Fibroblast of skin of scalp (primary cell): ENCODE measurements at places on chromosomes 13 and 19.

DNA sequence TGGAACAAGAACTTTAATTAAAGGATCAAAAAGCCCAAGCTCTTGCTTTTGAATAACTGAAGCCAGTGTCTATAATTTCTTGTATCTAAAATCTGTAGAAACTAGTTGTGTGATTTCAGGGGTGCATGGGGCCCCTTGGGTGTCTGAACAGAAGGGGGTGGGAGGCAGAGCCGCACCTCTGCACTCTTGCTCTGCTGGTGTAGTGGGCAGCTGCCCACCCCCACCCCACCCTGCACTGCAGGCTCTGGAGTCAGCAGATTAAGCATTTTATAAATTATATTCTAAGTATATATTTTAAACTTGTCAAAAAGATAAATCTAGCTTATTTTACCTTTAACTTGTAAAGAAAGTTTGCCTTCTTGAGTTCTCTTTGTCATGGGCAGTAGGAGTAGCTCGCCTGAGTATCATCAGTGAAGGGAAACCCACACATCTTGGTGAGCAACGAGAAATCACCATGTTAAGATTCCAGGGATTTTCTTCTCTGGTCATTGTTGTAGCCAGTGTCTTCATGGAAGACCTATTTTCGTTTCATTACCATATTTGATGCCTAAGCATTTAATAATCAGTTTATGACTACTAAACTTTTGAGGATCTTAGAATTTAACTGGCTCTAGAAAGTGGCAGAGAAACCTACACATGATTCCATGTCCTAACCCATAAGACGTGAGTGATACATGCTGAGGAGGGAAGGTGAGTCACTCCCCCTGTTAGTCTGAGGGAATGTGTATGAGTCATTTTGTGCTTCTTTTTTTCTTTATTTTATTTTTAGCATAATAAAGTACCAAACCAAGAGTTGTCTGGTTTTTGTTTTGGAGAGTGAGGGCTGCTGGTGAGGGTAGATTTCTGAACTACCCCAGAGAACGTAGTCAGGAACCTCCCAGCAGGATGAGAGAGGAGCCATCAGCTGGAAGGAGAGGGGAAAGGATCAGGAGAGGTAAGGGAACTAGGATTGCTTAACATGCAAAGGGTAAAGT is 7.7 kb downstream of the UBE2L5 start:
- peak; percentile 89 for DNase-seq

DNA sequence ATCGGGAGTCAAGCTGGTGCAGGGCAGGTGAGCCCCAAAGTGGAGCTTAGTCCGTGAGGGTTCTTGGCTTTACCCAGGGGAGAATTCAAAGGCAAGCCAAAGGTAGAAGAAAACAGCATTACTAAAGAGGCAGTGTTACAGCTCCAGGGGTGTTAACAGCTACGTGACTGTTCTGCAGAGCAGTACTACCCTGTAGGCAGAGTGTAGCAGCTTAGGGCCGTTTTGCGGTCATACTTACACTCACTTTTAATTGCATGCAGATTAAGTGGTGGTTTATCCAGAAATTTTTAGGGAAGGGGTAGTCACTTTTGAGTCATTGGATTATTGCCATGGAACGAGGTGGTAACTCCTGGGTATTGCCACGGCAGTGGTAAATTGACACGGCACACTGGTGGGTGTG is 482.2 kb downstream of the SLITRK5 start:
- DNase-seq = no peak

DNA sequence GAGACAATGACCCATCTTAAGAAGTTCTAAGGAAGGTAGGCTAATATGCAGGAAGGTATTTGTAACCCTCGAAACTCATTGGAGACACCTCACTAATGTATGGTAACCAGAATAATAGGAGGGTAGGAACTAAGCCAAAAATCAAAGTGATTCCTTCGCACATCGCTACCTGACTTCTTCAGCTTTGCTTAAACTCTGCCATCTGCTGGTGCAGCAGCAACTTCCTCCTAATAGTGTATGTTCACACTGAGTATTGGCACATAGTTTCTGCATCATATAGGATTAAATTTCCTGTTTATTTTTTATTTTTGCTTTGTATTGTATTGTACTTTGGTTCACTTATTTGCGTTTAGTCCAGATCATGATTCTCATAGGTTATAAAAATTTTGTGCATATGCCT is 676.2 kb downstream of the GPC5 start:
- peak; percentile 2 for DNase-seq

DNA sequence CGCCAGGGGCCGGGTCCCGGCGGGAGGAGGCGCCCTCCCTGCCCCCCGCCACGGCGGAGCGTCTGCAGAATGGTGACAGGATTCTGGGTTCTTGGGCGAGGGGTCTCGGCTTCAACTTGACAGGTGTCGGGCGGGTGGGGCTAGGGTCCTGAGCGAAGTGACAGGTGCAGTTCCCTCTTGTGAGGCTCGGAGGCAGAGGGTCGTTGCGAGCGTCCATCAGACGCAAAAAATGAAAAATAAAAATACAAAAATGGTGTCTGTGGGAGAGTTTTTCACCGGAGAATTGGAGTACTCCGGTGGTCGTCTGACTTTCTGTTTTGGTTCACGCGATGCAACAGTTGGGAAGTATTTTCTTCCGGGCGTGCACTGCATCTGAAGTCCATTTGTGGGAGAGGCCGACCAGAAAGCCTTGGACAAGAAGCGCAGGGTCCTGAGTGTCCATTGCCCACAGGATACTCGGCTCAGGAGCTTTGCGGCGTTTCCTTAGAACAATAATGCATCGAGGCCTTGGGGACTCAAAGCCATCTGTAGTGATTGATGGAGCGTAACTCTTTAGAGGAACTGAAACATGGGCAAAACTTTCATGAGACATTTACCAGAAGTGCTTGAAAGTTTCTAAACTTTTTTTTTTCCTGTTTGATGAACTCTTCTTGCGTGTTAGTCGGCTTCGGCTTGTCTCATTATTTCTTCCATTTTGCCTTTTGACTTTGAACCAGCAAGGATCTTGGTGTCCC is 759 bp downstream of the RB1 start:
- peak; percentile 47 for DNase-seq

DNA sequence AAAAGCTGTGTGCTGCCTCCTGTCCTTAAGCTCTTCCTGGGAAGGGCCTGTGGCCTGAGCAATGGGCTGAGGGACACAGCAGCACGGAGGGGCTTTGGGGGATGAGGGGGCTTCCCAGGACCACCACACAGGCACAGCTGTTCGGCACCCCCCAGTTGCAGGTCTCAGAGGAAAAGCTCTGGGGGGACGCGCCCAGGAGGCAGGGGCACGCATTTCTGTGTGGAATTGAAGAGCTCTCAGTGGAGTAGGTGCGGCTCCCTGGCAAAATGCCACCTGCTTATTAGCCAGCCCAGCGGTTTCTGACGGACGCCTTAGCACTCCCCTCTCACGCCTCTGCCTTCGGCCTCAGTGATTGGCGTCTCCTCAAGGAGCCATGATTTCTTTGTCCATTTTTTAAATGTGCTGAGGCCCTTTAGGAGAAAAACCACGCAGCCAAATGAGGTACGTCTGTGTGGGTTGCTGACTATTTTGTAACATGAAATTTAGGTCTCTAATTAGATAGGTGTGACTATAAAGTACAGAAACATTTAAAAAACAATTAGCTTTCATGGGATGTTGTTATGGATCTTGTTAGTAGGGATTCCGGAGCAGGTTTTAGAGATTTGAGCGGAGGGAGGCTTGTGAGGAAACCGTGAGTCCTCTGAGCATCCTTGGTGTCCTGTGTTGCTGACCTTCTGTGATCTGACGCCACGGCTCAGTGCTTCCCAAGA is 4.0 kb downstream of the MCF2L start:
- no peak for DNase-seq

GRCh38 chr13:70905035-70905434 is 796.8 kb upstream of the KLHL1 start:
- no peak for DNase-seq

GRCh38 chr13:97043302-97043701 is 49.0 kb upstream of the OXGR1 start:
- peak; percentile 89 for DNase-seq

- no peak for DNase-seq
Observed at GRCh38 chr13:57633950-57634838, 2.6 kb downstream of the PCDH17 start.

DNA sequence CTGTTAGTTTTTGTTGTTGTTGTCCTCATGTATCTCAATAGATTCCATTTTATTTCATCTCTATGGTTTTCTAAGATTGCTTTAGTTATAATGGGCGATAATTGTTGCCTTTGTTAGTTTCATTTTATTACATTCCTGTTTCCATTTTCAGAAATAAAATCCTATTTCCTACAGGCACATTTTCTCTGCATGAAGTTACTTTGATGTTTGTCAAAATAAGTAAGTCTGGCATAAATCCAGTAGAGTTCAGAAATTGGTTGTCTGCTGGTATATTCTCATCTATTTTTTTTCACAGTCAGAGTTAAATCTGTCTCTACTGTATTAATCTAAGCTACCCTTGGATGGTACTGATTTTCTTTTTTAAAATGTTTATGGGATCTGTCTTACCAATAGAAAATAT is 204.1 kb downstream of the MYO16 start:
- no peak for DNase-seq

- DNase-seq = no peak
Observed at GRCh38 chr13:80469105-80469852, 128.4 kb upstream of the SPRY2 start.

DNA sequence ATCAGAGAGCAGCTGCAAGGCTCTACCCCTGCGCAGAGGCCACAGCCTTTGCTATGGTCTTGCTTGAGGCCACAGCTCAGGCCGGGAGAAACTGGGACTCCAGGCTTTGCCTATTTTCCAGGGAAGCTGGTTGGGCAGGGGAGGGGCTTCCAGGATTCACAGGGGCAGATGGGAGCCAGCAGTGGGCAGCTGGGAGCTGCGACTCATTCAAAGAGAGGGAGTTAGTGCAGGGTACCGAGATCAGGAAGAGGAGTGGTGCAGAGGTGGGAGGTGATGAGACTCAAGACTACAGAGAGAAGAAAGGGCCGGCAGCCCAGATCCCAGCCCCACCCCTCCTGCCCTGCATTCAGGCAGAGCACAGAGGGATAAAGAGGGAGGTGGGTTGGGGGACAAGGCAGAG is 12.1 kb downstream of the ADGRE5 start:
- no peak for DNase-seq

DNA sequence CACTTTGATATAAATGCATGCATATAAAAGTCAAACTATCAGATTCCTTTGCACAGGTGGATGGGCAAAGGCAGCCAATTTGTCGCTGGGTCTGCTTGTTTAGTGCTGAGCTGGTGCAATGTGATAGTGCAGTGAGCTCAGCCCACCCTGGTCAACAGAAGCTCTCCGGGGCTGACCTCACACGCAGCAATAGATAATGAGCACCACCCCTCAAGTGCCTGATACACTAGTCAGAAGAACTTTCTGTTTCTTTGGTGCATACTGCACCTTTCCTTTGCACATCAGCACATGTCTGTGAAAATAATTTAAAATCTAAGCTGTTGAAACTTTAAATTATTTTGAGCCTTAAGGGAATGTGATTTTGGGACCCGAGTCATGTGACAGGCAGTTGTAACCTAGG is 20.2 kb downstream of the ATP8A2 start:
- DNase-seq = no peak

GRCh38 chr19:34678085-34678412 is 571 bp downstream of the ZNF302 start:
- DNase-seq = no peak

DNA sequence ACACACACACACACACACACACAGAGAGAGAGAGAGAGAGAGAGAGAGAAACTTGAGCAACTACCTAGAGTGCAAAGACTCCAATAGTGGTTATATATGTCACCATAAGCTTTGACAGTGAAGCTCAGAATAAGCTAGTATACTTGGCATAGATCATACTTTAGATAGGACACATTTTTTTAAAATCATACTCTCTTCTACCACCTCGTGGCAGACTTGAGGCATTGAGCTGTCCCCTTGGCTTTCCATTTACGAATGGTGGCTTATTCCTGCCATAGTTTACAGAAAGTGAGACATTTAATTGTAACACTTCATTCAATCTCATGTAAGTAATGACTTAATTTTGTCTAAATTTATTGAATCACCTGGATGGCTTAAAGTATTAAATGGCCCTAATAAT is 108.2 kb downstream of the EDNRB start:
- no peak for DNase-seq

- peak; percentile 69 for DNase-seq
Observed at GRCh38 chr19:13881692-13882418, 4.9 kb downstream of the NANOS3 start.

DNA sequence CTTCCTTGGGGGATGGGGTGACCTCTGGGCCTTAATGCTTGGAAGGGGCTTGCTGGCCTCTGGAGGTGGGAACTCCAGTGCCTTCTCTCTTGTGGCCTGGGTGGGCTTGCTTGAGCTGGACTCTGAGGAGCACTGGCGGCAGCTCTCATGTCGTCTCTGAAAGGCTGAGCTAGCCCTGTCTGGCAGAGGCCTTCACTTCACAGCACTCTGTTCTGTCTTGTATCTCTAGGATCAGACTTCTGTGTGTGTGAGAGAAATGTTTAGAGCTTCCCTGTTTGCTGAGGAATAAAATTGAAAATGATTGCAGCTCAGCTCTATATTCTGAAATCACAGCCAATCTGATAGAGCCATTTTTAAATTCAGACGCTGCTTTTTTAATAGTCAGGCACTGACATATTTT is 185.3 kb downstream of the KCNRG start:
- no peak for DNase-seq

DNA sequence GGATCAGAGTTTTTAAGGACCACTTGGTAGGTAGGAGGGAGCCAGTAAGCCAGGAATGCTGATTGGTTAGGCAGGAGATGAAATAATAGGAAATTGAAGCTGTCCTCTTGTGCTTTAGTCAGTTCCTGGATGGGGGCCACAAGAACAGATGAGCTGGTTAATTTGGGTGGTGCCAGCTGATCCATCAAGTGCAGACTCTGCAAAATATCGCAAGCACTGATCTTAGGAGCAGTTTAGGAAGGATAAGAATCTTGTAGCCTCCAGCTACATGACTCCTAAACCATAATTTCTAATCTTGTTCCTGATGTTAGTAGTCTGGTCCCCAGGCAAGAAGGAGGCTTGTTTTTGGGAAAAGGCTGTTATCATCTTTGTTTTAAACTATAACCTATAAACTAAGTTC is 117.9 kb upstream of the GPR12 start:
- no peak for DNase-seq

DNA sequence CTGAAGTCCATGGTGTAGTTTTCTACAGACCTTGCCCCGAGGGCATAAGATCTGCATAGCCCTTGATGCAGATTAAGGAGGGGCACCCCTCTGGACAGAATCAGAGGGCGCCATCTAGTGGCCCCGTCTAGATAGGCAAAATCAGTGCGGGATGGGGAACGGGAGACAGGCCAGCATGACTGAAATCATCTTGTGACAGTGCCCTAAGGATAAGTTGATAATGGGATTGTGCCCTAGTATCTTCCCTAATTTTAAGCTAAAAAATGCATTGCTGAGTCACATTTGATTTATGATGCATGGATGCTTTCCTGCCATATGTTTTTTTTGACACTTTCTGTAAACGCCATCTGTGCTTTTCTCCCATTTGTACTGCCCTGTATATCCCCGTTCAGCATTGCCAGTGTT is 19.0 kb upstream of the GPI start:
- peak; percentile 70 for DNase-seq
